Kidney (tissue), 22 donors: ENCODE measurements at places on chromosomes 13 and 19. TPM values are rescaled to one million over a fixed set of nuclear protein-coding genes. Genes with fewer than 3 reads are reported as not detected.
A peak's percentile ranks its signal among the peaks of the same experiment; 100 is the strongest.

GRCh38 chr19:43983912-43984686 is at the start of gene ZNF155:
TSS of gene ZNF155 (plus strand) at chr19:43984188. CDS start at chr19:43988544, 4,356 bp downstream.
- peak; percentile 95 for DNase-seq

DNA sequence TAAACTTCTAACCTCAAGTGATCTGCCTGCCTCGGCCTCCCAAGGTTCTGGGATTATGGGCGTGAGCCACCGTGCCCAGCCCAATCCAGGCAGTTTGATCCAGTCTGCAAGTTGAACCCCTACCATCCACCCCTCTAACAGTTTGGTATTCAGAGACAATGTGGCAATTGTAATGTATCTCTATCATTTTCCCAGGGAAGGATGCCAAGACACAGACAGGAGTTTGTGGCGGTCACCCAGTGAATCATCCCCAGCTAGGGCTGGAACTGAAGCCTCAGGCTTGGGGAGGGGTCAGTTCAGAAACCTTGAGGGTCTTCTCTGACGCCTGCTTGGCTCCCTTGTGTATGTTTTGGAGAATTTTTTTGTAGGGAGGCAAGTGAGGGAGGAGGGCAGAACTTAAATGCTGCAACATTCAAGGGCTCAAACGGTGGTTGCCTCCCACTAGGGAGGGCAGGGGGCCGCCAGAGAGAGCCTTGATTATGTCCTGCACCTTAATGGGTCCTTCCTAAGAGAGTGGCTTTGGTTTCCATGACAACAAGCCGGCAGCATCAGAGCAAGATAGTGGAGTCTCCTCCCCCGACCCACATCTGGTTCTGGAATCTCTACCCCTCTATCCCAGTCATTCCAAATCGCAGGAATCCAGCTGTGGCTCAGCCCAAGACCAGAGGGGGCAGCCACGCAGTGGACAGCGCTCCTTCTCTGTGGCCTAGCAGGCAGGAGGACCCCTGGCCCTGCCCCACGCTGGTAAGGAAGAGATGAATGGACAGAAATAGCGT is 14.9 kb upstream of the FEM1A start:
- DNase-seq: no peak

DNA sequence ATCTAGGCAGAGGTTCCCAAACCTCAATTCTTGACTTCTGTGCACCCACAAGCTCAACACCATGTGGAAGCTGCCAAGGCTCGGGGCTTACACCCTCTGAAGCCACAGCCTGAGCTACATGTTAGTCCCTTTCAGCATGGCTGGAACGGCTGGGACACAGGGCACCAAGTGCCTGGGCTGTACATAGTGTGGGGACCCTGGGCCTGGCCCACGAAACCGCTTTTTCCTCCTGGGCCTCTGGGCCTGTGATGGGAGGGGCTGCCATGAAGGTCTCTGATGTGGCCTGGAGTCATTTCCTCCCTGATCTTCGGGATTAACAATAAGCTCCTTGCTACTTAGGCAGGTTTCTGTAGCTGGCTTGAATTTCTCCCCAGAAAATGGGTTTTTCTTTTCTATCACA is 108.1 kb downstream of the HS6ST3 start:
- no peak for DNase-seq

DNA sequence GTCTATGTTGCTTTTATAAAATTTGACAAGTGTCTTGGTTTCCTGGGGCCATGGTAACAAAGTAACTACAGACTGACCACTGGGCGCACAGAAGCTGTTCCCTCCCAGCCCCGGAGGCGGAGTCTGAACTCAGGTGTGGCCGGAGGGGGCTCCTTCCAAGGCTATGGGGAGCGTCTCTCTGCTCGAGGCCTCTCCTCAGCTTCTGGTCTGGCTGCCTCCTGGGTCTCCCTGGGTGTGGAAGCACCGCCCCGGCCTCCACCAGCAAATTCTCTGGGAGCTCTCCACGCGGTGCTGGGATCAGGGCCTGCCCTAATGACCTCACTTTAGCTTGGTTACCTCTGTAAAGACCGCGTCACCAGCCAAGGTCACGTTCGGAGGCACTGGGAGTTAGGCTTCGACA is 45.7 kb upstream of the F7 start:
- DNase-seq: no peak

DNA sequence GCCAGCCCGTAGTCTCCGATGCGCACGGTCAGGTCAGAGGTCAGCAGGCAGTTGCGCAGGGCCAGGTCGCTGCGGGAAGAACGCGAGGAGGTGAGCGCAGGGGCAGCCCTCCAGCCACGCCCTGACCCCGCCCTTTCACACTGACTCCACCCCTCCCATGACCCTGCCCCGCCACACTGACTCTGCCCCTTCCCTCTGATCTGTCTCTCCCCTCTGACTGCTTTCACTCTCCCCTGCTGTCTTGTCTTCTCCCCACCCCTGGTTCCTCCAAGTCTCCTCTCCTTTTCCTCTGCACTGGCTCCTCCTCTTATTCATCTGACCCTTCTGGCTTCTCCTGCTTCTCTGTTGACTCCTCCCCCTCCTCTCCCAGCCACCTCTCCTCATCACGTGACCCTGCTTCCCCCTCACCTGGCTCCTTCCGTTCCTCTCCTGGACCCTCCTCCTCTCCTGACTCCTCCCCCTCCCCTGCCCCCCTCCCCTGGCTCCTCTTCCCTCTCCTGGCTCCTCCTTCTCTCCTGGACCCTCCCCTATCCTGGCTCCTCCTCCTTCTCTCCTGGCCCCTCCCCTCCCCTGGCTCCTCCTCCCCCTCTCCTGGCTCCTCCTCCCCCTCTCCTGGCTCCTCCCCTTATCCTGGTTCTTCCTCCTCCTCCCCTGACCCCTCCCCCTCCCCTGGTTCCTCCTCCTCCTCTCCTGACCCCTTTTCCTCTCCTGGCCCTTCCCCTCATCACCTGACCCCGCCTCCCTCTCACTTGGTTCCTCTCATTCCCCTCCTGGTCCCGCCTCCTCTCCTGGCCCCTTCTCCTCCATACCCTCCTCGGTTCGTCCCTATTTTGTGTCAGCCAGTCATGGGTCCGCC is 9.9 kb downstream of the LMTK3 start:
- peak; percentile 94 for DNase-seq

DNA sequence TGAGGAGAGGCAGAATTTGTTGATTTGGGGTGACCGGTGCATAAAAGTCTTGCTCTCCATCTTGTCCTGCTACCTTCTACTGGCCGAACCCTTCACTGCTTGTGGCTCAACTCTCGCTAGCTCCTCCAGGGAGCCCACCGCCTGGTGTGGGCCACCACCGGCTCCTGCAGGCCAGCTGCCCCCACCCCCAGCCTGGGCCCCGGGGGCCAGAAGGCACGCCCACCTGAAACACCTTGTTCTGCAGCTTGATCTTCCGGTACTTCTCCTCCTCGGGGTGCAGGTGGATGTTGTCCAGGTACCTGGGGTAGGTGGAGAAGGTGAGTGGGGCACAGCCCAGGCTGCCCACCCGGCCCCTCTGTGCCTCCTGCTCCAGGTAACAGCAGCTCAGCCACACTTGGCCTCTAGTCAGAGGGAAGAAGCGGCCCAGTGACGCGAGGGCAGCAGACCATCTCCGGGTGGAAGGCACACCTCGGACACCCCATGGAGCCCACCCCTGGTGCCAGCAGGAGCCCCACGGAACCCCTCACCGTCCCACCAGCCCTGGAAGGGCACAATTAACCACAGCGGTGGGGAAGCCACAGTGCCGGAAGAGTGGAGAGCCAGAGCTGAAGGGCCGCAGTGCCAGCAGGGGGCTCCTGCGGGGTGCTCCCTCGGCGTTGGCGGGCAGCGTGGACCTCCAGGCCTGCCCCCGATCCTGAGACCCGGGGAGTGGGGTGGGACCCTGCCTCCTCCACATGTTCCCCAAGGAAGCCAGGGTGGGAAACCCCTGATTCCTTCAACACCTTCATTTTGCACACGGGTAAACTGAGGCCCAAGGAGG is 10.1 kb downstream of the UBXN6 start:
- DNase-seq: no peak

DNA sequence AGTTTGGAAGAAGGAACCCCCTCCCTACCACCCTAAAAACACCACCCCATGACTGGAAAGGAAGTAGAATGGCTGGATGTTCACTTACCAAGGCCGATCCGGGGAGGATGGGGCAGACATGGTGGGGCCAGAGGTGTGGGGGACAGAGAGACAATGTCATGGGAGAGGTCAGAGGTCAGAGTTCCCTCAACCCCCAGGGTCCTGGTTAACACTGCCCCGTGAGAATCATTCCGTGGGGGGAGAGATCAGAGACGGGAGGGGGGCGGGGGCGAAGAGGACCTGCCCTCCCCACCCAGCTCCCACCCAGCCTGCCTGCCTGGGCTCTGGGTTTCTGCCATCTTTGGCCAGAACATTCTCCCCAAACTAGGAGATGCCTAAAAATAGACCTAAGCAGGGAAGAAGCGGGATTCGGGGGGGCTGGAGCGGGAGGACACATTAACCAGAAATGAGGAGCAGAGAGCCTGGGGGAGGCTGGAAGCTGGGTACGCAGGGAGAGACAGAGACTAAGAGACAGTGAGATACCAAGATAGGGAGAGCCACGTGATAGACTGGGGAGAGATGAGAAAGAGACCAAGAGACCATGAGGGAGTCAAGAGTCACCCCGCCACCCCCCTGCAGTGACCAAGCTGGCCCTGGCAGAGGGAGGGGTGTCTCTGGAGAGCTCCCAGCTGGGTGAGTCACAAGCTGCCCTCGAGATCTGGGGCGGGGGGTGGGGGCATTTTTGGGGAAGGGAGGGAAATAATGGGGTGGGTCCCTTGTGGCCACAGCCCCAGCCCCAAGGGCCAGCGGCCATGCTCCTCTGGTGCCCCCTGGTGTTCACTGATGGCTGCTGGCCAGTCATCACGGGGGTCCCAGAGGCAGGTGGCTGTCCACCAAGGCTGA is 6.1 kb upstream of the KANK2 start:
- peak; percentile 73 for DNase-seq

DNA sequence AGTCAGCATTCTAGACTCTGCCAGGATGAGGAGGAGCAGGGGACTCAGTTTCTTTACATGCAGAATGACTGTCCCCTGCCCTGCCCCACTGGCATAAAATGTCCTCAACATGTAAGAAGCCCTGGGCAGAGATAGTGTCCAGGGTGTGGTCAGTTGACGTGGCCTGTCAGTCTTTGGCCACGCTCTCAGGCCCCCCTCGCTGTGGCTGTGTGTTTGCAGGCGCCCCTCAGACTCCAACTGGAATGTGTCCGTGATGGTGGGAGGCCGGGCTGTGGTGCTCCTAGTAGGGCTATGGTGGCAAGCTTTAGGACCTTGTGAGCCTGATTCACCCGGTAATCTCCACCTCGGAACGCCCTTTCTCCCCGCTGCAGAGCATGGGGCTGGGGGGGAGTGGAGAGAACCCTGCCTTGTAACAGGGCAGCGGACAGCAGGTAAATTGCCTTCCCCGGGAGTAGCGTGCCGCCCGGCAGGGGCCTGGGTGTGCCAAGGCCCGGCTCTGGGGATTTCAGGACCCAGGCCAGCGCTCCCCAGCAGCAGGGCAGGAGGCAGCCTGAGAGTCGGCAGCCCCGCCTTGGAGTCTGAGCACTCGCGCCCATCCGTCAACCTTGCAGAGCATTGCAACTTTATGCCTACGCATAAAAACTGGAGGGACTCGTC is 62.3 kb downstream of the CHST8 start:
- DNase-seq: peak; percentile 93

GRCh38 chr19:18029617-18030338 is 21.8 kb downstream of the ARRDC2 start:
- DNase-seq: peak; percentile 39

GRCh38 chr19:33872445-33873320 is 76.0 kb downstream of the KCTD15 start:
- no peak for DNase-seq

DNA sequence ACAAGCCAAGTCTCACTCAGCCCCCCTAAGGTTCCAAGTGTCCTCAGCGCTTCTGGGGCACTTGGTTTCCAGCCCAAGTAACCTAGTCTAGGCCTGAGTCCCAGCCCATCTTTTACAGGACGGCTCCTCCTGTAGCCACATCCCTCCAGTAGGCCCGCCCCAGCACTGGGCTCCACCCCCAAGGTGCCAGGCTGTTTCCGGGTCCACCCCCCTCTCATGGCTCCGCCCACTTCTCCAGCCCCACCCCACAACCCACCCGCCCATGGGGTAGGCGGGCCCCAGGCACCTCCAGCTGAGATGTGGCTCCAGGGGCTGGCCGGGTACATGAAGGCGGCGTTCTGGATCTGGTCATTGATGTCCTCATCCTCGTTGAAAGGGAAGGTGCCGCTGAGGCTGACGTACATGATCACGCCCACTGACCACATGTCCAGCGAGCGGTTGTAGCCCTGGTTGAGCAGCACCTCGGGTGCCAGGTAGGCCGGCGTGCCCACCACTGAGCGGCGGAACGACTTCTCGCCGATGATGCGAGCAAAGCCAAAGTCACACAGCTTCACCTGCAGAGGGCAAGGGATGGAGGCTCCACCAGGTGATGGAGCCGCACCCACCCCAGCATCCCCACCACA is 17.2 kb upstream of the DACT3 start:
- peak; percentile 19 for DNase-seq

- DNase-seq: peak; percentile 10
Measured at GRCh38 chr19:12331211-12331941, 2.1 kb downstream of the ZNF563 start.

DNA sequence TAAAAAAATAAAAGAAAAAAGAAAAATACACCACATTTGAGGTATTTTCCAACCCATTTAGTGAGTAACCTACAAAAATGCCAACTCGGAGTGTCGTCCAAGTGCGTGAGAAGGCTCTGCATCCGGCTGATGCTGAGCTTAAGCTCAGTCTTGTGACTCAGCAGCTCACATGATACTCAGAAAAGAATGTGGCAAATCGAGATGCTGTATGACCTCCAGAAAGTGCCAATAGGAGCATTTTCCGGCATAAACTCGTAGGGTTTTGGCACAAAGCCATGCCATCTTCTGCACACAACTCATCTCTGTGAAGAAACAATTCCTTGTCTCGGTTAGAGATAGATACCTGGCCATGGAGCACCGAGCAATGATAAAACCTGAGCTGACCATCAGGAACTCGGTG is 58.5 kb downstream of the TRPM4 start:
- no peak for DNase-seq

DNA sequence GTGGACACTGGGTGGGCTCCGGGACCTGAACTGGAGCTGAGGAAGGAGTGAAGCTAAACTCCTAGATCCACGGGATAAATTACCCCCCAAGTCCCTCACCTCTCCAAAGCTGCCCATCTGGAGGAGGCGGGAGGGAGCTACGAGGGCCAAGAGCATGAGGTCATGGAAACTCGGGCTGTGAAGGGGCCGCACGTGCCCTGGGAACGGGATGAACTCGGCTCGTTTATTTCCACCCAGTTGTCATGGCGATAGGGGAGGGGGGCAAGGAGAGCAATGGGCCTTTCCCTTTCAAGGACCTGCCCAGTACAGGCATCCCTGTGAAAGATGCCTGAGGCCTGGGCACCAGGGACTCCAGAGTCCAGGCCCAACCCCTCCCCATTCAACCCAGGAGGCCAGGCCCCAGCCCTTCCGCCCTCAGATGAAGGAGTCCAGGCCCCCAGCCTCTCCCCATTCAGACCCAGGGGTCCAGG is 3.8 kb downstream of the PPP1R12C start:
- peak; percentile 96 for DNase-seq

The FREM2 gene
- polyA plus RNA-seq: 3.6 TPM

The KRTDAP gene
- polyA plus RNA-seq: not detected

The GJA3 gene
- polyA plus RNA-seq: 1.1 TPM
